ENCODE measurements at places on chromosomes 6 and 20.

DNA sequence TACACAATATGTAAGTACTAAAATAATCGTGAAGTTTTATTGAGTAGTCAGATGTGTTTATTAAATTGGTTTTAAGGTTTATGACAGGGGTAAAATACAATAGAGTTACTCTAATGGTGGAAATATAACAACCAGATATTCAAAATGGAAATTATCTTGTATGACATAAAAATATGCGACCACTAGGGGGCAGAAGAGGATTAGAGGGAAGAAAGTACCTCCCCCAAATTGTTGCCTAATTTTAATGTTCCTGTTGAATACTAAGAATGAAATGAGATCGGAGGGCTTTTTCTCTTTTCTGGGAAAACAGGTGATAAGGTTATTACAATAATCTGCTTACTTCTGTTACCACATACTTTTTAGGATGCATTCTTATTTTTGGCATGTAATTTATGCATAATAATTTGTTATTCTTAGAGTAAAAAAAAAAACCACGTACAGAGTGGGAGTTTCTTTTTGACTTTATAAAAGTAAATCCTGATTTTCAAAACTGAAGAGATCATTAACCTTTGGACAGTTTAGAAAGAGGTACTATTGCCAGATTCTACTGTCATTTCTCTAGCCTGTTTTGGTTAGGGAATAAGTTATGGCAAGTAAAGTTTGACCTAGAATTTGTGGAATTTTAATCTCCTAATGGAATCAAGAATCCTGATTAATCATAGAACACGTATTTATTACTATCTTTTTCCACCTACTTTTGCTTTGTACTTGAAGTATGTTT lies 159.2 kb downstream of the CD109 start:
- peak; percentile 41 for DNase-seq

- DNase-seq = no peak
Observed at GRCh38 chr6:20223141-20223540, 10.9 kb upstream of the MBOAT1 start.

- DNase-seq = no peak
Observed at GRCh38 chr6:145819994-145820393, 5.4 kb upstream of the FBXO30 start.

DNA sequence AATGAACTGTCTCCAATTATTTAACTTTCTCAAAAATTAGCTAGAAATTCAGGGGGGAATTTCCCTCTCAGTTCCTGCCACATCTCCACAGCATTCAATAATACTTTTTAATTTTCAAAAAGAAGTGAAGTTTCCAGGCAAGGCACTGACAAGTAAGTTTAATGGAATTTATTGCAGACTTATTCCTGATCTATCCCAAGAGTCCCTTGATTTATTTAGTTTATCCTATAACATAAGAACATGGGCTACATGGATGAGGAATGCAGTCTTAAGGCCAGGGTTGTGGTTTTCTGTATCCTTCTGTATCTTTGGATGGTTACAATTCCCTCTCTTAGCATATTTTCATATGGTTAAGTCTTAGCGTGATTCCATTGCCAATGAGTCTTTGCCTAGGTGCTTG lies 126.5 kb downstream of the TSHZ2 start:
- no peak for DNase-seq

- DNase-seq = no peak
Observed at GRCh38 chr20:50381771-50382593, 128.2 kb upstream of the PTPN1 start.

DNA sequence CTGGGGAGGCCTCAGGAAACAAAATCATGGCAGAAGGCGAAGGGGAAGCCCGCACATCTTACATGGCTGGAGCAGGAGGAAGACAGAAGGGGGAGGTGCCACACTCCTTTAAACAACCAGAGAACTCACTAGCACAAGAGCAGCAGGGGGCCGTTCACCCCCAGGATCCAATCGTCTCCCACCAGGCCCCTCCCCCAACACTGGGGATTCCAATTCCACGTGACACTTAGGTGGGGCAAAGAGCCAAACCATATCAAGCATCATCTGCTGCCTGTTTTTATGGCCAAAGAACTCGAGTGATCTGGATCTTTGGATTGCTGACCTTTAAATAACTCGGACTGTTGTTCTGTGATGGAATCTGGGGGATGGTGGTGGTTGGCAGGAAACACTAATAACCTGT lies 28.0 kb downstream of the PNLDC1 start:
- DNase-seq = no peak

- no peak for DNase-seq
Observed at GRCh38 chr6:125445054-125445453, 143.3 kb upstream of the HDDC2 start.

DNA sequence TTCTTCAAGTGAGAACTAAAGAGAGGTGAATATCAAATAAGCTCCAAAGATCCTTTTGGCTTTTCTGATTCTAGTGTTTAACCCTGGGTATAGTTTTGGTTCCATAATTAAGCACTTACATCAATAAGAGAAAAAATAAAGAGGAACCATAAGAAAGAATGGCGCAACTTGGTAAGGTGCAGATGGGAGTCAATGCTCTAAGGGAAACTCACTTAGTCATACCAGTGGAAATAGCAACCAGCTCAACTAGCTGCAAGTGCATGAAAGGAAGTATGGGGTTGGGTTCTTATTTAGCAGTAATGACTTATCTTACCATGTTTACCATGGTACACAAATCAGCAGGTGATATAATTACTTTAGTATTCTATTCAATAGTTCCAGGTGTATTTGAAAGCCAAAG lies 296.5 kb upstream of the RUNX2 start:
- no peak for DNase-seq

GRCh38 chr20:33811776-33812151 lies 616 bp downstream of the CHMP4B start:
- DNase-seq = no peak

DNA sequence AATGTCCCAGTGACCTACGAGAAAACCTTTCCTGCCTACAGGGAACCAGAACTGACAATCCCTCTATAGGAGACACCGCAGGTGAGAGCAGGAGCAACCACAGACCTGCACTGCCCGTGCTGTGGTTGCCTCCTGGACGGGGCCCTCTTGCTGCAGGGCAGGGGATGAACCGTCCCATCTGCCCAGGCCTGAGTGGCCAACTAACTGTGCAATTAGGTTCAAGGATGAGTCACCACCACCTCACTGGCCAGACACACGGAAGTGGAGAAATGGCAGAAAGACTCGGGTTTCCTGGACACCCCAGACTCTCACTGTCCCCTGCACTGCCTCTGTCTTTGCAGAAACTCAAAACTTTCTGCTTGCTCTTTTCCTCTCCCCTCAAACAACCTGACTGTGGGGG lies 13.8 kb upstream of the HLA-G start:
- no peak for DNase-seq

DNA sequence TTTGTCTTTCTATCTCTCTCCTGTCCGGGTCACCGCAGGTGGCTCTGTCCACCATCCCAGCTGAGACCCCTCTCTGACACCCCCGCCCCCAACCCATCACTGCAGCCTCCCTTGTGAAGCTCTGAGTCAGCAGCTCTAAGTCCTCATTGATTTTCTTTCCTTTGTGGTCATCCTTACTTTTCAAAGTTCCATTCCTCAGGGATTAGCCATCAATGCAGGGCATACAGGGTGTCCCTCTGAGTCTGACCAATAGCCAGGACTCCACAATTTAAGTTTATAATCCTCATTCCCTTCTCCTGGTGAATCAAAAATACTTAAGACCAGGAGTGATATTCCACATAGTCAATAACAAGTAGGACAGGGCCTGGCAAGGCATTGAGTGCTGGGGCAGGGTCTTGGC lies 333.3 kb upstream of the CNR1 start:
- DNase-seq = no peak

DNA sequence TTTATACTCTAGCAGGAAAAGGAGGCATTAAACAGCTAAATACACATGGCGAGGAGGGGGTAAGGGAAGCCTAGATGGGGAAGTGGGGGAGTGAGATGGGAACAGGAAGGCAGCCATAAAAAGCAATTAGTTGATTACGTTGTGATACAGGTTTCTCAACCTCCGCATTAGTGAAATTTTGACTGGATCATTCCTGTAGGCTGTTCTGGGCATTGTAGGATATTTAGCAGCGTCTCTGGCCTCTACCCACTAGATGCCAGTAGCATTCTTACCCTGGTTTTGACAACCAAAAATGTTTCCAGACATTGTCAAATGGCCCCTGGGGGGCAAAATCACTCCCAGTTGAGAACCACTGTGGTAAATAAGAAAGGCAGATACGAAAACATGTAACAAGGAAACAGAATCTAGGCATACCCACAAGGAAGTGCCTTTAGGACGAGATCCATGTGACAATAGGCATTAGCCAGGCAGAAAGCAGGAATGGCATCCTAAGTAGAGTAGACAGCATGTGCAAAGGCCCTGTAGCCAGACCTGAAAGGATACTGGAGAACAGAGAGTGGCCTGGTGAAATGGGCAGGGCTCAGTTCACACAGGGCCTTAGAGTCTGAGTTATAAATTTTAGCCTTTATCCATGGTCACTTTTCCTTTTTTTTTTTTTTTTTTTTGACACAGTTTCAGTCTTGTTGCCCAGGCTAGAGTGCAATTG lies 25.8 kb upstream of the PTPN1 start:
- no peak for DNase-seq

DNA sequence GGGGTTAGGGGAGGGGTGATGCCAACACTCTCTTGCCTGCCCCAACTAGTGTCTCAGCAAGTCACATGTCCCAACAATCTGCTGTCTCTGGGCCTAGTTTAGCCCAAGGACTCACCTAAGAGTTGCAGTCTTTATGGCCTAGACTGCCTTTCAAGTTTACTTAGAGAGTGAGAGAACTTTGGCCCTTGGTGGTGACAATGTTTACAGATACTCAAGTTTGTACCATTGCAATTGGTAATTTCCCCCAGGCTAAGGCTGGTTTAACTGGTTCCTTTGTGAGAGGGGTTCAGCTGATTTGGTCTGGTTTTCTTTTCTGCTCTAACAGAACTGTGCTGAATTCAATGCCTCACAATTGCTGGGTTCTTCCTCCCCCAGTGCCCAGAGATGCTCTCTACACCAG lies 1279.9 kb upstream of the EYS start:
- DNase-seq = no peak

DNA sequence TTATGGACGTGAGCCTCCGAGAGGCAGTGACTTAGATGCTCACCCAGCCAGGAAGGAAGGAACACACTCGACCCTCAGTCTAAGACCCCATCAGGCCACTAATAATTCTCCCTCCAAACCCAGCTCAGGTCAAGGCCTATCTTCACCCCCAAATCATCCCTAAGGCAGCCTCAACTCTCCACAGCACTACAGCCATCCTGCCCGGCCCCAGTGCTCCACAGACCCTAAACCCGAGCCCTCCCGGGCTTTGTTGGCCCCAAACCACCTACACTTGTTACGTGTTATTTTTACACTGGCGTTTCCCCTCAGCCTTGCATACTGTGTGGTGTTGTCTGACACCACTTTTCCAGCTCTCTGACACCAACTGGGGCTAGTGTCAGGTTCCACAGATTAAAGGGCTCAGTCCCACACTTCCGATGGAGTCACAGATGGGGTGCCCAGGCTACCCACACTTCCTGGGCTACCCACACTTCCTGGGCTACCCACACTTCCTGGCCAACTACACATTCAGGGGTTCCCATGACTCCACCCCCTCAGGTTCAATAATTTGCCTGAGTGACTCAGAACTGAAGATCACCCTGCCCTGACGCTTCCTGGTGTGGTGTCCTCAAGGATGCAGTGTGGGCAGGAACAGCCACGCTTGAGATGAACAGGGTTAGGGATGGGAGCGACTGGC lies 25.3 kb downstream of the RBCK1 start:
- DNase-seq = no peak

- DNase-seq = no peak
Observed at GRCh38 chr6:125340991-125341390, 39.2 kb upstream of the HDDC2 start.

Measured in NCI-H1694 treated with DMSO at 0.1 percent for 48 hours (cell line).